CD4-positive, CD25-positive, alpha-beta regulatory T cell (primary cell): ENCODE measurements at places on chromosomes 1 and 21.

GRCh38 chr1:66532798-66533783 is 862 bp upstream of the SGIP1 start:
- DNase-seq, result no peak

- no peak for DNase-seq
Observed at GRCh38 chr21:33514229-33514628, 22.7 kb upstream of the DNAJC28 start.

DNA sequence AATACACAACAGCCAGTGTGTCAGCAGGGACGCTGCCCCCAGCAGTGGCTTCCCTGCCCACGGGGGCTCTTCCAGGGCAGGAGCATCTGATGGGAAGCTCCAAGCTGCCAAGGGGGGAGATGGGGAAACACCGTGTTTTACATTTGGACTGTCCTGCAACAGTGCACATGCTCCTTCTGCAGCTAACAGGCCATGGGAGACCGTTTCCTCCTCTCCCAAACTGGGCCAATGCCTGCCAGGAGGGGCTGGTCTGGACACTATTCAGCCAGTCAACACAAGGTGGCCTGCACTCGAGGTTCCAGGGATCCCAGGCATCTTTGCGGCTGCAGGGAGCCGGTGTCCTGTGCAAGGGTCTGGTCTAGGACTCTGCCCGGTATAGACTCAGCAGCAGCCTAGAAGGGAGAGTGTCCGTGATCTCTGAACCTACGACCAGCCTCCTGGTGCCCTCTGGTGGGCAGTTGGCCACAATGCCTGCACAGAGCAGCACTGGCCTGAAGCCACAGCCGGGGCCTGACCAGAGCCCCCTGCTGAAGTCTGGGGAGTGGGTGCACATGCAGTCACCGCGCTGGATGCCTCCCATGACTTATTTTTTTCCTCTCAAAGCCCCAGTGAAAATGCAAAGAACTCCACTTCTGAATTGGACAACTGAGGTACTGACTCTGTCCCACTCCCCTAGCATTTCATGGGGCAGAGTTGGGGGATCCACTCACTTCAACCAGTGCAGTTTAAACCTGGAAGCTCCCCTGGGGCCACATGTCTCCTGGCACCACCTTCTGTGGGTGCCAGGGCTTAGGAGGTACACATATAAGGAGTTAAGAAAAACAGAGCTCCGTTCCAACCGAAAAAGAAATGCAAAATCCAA is 33.3 kb downstream of the RCC2 start:
- peak; percentile 12 for DNase-seq

DNA sequence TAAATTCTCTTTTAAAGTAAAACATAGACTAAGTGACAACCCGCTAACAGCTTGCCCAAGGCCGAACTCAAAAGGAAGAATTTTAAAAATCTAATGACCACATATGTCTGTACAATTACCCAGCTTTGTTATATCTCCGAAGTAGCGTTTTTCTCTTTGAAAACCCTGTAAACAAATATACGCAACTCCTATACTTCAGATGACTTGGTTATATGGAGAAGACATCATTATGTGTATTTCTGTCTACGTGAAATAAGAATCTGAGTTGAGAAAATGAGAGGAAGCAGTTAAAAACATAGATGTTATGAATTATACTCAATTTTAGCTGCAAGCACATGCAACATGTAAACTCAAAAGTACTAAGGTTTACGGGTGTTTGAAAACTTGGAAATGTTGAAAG is 2.0 kb downstream of the PBX1 start:
- no peak for DNase-seq

DNA sequence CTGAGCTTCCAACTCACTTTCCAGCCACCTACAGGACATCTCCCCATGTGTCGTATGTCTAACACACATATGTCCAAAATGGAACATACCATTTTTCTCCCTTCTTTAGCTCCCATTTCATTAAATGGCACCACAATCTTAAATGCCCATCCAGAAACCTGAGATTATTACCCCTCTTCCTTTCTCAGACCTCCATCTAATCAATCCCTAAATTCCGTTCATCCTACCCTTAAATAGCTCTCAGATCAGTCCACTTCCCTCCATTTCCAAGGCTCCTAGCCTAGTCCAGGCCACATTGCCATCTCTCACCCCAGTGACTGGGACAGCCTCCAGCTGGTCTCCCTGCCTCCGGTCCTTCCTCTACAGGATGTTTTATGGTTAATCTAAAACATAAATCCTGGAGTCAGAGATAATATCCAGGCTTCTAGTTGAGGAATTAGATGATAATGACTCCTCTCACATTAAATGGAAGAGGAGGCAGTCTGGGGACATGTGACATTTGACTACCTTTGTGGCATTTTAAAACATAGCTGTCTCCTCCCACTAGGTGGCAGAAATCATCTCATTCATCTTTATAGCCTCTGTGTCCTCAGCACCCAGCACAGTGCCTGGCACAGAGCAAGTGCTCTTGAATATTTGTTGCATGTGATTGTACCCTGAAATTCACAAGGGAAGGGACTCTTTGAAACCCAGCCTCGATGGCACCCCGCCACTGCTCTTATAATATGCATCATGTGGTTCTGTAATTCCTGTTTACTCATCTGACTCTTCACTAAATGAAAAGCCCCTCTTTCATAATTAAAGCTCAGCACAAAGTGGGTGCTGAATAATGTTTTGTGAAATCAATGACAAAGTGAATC is 102.3 kb downstream of the TMEM53 start:
- DNase-seq, result peak; percentile 50

DNA sequence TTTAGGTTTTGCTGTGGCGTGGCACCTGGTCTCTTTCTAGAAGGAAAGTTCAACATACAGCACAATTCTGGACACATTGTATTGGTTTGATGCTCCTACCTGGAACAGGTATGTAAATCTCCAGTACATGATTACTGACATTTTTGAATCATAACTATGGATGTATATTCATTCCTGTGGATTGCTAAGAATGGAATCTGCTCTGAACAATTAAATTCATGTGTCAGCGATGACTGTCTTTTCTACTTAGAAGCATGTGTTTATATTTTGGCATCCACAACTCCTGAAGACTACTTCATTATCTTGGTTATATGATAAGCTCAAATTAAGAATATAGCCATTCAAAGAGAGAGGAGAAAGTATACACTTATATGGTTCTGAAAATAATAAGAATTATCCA is 291.8 kb downstream of the CHRM3 start:
- DNase-seq, result no peak

DNA sequence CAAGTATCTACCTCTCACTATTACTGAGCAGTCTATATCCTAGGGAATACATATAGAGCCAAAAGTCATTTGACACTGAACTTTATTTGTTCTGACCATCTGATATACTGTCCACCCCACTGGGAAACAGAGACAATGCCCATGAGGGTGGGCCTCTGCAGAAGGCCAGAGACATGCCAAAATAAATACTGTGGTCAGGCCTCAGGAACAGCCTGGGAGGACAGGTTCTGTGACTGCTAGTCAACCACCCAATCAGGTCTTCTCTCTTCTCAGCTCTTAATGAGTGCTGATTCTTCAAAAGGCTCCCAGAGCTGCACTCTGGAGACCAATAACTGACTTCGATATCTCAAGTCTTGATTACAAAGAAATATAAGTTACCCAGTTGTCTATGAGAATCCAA is 5.5 kb upstream of the ANKRD35 start:
- DNase-seq, result no peak

- DNase-seq, result peak; percentile 35
Observed at GRCh38 chr21:29360799-29361765, 62.4 kb downstream of the BACH1 start.

- no peak for DNase-seq
Observed at GRCh38 chr1:172917972-172918371, 132.8 kb downstream of the TNFSF18 start.

DNA sequence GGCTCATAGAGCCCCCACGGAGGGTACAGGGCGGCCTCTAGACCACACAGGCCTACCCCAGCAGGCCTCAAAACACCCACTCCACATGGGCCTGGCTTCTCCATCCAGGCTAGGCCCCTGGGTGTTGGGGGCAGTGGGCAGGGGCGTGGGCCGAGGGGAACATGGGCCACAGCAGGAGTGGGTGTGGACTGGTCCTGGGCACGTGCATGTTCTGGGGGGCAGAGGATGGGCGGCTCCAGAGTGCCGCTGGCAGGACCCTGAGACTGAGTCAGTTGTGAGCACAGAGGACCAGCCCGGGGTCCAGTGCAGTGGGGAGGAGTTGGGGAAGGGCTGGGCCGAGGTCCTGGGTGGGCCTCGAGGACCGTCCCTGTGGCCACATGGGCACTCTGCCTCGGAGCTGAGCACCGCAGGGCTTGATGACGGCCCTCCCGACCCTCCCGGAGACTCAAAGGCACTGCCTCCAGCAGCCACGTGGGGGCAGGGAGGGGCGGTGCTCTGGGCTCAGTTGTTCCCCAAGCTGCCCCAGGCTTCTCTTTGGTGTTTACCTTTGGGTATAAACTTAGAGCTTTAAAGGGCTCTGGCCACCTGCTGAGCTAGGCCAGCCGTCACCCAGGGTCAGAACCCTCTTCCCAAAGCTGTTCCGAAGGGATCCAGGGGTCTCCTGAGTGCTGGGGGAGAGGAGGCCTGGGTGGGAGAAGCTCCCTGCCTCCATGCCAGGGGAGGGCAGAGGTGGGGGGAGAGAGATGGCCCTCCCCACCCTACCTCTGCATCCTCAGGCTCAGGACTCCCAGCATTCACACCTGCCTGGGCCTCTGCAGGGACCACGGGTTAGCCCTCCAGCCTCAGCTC is 79.9 kb downstream of the MORN1 start:
- peak; percentile 74 for DNase-seq

DNA sequence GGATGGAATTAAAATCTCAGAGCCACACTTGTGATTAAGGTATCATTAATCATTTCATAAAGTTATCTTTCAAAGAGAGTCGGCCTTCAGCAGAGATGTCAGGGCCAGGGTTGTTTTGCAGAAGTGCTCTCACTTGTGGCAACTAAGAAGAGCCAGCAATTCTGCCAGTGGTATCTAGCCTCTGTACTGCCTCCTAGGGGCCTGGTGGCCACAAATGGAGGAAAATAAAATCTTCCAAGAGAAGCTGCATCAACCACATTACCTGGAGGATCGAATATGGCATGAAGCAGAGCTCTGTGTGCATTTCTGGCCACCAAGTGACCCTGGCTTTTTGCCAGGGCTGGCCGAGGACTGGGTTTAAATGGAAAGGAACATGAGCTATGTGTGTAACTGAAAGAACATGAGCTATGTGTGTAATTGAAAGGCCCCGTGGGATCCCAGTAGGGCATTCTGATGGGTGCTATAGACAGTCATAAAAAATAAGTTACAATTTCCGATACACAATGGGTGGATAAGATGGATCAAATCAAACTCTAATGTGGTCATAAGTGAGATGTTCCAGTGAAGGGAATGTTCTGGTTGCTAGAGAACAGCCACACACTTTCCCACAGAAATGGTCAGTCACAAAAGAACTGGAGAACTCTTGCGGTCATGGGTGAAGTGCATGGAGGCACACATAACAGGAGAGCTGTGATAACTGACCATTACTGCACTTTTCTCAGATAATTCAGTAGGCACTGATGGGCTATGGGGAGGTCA is 335.8 kb downstream of the CAMTA1 start:
- no peak for DNase-seq

- no peak for DNase-seq
Observed at GRCh38 chr1:53078333-53079101, 16.5 kb downstream of the PODN start.

- no peak for DNase-seq
Observed at GRCh38 chr1:209527993-209528717, 55.4 kb upstream of the CAMK1G start.

GRCh38 chr1:176330782-176331181 is 123.7 kb upstream of the COP1 start:
- DNase-seq, result no peak

GRCh38 chr1:115839029-115839678 is 1.8 kb downstream of the NHLH2 start:
- DNase-seq, result no peak

DNA sequence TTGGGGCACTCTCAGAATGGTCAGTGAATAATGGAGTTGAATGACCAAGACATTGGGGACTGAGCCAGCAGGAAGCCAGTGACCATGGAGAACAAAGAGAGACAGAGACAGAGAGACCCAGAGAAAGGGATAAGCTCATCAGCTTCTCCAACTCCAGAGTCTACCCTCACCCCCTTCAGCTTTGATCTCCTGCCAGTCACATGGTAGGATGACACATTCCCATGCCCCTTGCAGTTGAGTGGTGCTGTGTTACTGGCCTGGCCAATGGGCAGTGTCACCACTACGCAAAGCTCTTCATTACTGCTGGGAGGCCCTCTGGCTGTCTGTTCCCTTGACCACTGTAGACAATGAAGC is 643.5 kb downstream of the AJAP1 start:
- DNase-seq, result no peak

DNA sequence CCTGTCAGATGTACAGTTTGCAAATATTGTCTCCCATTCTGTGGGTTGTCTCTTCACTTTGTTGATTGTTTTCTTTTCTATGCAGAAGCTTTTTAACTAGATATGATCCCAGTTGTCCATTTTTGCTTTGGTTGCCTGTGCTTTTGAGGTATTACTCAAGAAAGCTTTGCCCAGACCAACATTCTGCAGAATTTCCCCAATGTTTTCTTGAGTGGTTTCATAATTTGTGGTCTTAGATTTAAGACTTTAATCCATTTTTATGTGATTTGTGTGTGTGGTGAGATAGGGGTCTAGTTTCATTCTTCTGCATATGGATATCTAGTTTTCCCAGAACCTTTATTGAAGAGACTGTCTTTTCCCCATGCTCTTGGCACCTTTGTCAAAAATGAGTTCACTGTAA is 116.9 kb downstream of the DUSP10 start:
- DNase-seq, result no peak

GRCh38 chr1:216553040-216553439 is 129.8 kb upstream of the USH2A start:
- no peak for DNase-seq

DNA sequence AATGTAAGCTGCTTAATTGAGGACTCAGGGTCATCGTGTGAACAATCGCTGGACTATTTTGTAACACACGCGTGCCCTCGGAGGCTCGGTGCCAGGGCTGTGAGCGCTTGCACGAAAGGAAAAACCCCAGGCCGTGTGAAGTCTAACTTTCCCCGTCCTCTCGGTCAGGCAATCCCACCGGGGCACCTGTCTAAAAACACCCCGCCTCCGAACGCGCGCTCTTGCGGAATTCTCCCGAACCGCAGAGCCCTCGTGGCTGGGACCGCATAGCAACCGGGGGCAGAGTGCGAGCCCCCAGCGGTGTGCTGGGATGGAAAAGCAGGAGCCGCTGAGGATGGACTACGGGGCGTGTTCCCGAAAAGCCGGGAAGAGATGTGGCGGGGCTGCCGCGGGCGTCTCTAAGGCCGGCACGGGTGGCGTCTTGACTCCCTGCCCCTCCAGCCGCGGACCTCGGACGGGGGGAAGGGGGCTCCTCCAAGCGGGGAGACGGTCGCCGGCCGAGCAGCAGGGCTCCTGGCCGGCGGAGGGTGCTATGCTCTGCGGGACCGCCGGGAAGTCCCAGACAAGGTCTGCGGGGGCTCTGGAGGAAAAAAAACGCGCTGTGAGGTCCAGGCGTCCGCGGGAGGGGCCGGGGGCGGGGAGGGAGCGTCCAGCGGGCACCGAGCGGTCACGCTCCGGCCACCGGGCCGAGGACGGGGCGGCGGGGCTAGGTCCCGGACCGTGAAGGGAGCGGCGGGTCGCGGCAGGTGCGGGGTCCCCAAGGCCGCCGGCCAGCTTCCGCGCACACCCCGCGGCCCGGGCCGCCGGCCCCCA is 936 bp downstream of the ZBTB21 start:
- no peak for DNase-seq
